ENCODE measurements at places on chromosomes 3 and 15.

GRCh38 chr3:146705225-146705624 lies 100.1 kb upstream of the PLSCR5 start:
- DNase-seq = no peak

DNA sequence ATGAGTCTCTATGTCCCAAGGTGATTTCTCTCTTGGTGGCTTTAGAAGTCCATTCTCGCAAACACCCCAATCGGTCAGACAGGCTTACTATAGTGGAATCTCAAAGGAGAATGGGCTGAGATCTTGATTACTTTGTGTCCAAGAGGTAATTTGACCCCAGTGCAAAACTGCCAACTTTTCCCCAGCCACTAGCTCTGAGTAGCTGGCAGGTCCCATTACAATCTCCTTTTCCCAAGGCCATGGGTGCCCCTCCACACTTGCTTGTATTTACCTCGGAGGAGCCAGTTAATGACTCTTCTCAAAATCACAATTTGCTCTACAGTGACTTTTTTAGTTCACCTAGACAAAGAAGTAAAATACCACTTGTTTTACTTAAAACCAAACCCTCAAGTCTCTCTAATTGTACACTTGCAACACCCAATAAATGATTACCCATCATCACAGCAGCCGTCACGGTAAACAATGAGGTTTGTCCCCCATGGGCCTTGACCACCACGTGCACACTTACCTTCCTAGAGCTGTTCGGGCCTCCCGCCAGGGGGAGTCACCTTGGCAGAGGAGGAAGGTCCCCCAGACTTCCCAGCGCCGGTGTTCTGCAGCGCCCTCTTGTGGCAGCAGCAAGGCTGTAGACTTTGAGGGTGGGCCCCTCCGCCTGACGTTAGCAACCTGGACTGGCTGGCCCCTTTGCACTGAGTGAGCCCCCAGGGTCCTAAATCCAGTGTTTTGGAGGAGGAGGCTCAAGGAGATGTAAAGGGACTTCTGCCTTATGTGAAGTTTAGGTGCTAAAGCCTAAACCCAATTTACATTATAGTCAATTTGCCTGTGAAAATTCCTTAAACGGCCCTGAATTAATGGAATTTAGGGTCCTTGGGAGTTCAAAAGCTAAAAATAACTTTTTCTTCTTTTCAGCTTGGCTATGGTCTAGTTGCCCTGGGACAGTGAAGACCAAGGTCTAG lies 18.7 kb upstream of the HDAC11 start:
- peak; percentile 56 for DNase-seq

DNA sequence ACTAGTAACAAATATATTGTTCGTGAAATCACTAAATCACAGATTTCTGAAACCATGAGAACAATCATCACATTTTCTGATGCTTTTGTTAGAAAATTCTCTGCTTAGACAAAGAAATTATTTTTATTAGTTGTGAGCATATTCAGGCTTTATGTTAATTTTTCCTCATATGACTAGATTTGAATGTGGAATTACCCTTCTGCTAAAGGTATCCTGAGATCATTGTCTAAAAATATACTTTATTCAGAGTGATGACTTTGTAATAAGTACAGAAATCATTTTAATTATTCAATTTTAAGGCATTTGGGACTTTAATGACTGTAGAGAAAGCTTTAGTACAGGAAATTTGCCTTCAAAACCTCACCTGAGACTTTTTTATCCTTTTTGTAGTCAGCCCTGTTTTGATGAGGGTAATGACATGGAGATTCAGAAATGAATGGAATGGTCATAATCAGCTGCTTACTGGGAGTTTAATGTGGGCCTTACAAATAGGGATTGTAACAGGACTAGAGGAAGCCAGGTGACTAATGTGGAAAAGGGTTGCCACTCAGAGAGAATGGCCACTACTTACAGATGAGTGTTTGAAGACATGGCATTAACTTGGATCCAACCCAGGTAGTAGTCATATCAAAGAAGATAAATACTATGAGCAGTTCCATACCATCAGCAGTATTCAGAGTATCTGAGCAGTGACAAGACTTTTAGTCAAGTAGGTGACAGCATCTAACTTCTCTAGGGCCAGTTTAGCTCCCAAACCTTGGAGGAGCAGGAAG lies 148.3 kb downstream of the MBNL1 start:
- no peak for DNase-seq

DNA sequence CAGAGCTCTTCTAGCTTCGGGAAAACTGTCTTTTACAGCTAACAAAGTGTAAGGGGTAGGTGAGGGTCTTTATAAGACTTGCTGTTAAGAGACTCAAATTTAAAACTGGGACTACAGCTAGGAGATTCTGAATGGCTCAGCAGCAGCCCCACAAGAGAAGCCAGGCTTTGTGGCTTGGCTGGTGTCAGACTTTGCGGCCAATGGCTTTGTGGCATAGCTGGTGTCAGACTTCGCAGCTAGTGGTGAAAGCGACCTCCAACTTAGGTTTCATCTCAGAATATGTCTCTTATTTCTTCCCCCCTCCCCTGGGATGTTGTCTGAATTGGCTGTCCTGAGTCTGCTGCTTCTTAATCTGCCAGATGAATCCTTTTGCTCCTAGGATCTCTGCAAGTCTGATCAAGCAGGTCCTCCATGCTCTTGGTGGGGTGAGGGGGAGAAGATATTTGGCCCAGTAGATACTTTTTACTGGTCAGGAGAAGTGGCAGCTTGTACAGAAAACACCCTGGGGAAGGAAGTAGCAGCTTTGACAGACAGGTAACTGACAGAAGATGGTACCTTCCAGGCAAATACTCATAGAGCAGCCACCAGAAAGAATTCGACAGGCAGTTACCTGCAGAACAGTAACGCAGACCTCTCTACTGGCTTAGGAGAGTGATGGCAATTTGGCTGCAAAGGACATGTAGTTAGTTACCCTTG lies 8.4 kb downstream of the BOC start:
- no peak for DNase-seq

DNA sequence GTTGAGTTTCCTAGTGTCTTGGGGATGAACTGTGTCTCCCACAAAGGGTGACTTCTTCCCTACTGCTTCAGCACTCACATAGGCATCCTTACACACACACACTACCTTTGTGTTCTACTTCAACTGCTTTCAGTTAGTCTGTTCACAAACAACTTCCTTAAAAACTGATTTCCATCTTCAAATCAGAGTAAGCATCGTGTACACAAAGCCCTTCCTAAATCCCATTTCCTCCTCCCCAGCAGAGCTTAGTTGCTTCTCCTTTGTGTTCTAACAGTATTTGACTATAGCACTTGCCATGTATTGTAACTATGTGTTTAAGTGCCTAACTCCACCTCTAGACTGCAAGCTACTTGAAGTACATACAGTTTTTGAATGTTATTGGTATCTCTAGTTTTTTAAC lies 71.7 kb downstream of the TNIK start:
- peak; percentile 49 for DNase-seq

DNA sequence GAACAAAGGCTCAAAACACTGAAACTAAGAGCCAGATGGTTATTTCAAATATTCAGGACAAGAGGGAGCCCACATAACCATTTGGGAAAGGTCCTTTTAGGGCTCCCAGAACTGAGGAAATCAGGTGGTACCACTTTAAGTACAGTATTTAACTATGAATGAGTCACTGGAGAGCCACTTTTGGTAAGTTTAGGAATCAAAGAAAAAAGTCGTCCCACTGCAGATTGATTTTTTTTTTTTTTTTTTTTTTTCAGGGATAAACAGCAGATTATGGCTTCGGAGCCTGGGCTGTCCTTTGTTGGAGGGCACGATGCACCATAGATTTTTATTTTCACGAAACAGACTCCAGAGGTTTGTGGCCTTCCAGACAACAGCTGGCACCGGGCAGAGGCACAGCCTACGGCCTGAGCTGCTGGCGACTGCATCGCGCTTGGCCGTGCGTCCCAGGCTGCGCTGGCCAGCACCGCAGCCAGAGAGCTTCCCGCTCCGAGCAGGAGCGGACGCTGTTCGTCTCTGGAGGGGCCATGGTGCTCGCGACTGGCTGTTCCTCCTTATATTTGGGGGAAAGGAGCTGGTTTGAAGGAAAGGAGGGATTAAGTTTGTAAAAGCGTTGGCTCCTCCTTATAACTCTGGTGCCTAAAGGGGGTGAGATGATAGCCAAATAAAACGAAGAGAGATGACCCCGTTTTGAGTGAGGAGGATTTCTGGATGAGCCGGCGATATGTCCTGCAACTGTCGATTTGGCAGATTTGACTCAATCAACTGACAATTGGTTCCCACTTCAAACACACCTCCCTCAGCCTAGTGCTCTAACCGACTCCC lies 152.9 kb upstream of the GOLIM4 start:
- DNase-seq = peak; percentile 40

- no peak for DNase-seq
These were observed 8.0 kb upstream of the ZNF501 start for GRCh38 chr3:44721231-44722102.
